Left ventricle myocardium superior (tissue), 1 donor: ENCODE measurements at places on chromosomes 3 and 15. TPM values are rescaled to one million over a fixed set of nuclear protein-coding genes. Genes with fewer than 3 reads are reported as not detected.

Gene SCN11A
- not detected for total RNA-seq

Gene SEMA7A
- 1.3 TPM for total RNA-seq

Gene GRM7
- not detected for total RNA-seq

Gene PLXND1
- 56.6 TPM for total RNA-seq

Gene TNK2
- total RNA-seq: 28.9 TPM

Gene RASGRP1
- total RNA-seq: 0.42 TPM

Gene ANAPC13
- 75.6 TPM for total RNA-seq

Gene PPP1R14D
- not detected for total RNA-seq

Gene B3GALNT1
- 56.3 TPM for total RNA-seq

GRCh38 chr15:66164788-66165187 is 88.8 kb downstream of the MEGF11 start:
- no peak for DNase-seq

- no peak for DNase-seq
Measured at GRCh38 chr3:124730941-124731297, 667 bp downstream of the UMPS start.

DNA sequence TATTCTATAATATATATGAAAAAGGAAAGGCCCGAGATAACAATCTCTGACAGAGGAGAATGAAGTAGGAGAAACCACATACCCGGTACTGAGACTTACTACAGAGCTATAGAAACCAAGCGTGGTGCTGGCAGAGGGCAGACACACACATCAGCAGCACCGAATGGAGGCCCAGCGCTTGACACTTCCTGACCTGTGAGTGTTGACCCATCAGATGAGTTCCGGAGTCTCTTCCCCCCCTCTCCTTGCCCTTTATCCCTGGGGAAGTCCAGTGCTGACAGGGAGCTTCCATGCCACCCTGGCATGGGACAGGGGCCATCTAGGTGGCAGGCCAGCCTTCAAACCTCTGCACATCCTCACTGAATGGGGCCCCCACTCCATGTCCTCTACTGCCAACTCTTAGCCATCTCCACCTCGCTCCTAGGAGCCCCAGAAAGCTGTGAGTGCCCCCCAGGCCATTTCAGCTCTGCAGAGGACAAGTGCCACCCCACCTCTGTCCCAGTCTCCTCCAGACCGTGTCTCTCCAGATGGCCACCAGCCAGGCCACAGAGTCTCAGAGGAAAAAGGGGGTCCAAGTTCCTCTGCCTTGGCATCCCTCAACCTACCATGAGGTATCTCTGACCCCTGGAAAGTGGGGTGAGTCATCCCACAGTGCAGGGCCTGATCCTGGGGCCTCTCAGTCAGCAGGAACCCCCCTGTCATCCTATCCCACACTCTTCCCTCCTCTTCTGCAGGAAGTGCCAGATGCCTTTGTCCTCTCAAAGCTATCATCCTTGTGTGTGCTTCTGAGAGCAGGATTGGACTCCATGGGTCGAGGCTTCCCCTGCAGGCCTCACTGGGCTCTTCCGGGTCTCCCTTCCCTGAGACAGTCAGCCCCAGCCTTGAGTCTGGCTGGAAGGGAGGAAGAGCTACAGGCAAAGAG is 116.5 kb upstream of the ALDH1A3 start:
- DNase-seq: no peak

GRCh38 chr3:169931747-169932520 is 20.6 kb downstream of the SAMD7 start:
- no peak for DNase-seq

DNA sequence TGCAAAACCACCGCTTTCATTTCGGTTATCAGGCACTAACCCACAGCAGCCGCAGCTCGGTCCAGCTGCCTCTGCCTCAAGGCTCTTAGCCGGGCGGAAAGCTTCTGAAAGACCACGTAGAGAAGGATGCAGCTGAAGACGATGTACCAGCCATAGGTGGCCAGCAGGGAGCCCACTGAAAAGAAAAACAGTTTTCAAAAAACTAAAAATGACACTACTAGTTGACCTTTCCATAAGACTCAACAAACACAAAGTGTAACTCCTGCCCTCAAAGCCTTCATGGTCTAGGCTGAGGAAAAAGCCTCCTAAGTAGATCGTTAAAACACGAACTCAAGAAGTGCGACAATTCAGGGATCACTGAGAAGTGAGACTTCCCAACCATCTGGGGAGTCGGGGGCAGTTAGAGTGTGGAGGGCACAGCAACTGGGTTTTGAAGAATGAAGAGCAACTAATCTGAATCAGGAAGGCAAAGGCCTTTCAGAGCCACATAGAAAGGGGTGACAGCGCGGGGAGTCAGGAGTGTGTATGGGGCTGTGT is 716 bp downstream of the SELENOS start:
- DNase-seq: no peak

DNA sequence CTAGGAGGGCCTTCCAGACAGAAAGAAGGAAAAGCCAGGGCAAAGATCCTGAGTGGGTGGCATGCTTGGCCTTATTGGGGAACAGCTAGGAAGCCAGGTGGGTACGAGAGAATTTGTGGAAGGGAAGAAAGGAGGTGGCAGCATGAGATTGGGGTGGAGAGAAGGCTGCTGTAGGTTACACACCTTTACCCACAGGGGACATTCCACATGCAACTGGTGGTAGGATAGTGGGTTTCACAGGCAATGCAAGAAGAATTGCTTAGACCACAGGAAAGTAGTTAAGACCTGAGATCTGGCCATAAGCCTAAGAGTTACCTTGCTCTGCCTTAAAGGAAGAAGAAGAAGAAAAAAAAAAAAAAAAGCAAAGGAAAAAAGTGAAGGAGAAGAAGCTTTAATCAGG is 19.8 kb downstream of the ANP32A start:
- no peak for DNase-seq

DNA sequence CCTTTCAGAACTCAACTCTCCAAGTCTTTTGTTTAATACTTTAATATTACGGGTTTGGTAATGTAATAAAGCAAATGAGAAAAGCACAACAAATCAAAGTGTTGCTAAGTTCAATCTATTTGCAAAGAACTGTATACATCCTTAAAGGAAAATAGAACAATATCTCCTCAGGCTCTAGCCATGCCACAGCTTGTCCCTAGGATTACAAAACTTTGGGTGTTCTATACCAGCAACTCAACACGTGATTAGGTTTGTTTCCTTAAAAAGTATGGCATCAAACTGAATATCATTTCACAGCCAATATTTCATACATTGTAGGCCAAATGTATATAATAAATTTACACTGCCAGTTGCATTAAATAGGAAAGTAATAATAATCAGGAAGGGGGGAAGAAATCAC is 418.6 kb upstream of the MDFIC2 start:
- DNase-seq: no peak

DNA sequence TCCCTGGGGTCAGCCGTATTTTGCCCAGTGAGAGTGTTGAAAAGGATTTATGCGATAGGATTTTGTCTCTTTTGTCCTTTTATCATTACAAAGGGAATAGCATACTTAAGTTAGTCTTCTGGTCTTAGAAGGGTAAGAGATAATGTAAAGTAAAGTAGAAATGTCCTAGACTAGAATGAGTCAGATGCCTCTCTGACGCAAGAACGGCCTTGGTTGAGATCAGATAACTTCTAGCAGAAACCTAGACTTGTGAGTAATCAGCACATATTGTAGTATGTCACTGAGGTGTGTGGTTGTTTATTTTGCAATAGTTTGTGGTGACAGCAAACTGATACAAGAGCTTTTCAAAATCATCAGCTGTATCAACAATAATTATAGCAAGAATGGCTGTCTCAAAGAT is 866.1 kb downstream of the NSUN3 start:
- DNase-seq: no peak

GRCh38 chr15:56982987-56983386 is 64.5 kb downstream of the TCF12 start:
- DNase-seq: no peak

DNA sequence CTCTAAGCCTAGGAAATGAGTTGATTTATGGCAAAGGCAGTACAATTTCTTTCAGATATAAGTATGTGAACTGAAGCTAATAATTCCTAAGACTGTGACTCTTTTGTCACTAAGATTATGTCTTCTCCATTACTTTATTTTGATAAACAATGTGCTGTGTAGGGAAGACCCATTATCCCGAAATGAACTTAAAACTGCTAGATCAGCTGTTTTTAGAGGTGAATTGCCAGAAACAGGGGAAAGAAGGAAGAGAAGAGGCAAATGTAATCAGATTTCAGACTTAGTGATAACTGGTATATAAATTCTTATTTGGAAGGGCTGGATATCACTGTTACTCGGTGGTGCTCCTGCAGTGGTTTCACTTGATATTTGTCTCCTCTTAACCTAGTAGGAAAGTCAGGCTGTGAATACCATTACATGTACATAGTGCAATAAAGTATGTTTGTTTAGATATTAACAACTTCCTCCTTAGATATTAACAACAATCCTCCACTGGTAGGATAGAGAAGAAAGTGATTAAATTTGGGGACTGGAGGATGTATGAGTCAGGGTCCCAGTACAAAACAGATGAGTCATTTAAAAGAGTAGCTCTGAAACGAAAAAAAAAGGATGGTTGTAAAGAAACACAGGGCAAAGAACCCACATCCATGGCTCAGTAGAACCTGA is 338.5 kb upstream of the KCNH8 start:
- DNase-seq: no peak

DNA sequence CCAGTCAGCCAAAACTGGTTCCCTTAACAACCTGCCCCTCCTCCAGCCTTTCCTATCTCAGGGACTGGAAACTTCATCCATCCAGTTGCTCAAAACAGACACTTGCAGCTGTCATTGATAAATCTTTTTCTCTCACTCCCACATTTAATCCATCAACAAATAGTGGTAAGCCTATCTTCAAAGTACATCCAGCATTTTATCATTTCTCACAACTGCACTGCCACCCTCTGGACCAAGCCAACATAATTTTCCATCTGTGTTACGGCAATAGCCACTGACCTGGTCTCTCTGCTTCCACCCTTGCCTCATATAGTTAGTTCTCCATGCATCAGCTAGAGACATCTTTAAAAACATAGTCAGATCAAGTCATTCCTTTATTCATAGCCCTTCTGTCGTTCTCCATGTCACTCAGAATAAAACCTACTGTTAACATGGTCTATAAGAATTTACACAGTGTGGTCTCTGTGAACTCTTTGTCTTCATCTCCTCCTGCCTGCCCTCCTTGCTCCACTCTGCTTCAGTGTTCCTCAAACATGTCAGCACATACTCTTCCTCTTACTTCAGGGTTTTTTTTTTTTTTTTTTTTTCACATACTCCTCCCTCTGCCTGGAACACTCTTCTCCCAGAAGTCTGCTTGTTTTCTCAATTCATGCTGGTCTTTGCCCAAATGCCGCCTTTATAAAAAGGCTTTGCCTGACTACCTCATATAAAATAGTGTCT is 102.5 kb upstream of the COL6A5 start:
- DNase-seq: no peak

DNA sequence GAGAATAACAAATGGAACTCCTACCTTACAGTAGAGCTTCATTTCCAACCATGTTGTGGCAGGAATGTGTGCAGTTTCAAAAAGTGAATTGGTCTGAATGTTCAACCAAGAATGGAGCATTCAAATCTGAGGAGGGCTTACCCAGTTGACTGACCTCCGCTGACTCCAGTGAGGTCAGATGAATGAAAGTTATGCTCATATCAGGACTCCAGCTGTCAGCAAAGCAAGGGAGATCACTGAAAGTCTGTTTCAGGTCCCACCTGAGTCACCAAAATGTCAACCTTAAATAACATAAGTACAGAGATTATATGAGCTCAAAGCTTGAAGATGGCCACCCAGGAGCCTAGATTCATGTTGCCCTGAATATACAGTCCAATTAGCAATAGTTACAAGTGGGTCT is 473.5 kb downstream of the RBMS3 start:
- DNase-seq: no peak

- no peak for DNase-seq
Measured at GRCh38 chr3:87354398-87354797, 78.0 kb upstream of the POU1F1 start.

DNA sequence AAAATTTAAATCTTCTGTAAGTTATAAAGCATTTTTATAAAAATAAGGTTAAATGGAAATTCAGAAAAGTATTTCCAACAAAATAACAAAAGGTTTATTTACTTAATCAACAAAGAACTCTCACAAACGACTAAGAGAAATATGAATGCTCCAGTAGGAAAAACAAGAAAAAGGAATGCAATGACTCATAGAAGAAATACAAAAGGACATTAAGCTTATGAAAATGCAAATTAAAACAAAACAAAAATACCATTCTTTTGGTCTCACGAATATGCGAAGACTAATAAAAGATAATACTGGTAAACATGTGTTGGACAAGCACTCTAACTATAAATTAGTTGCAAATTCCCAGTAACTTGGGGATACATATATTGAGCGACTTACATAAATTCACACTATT is 17.5 kb upstream of the TBC1D5 start:
- DNase-seq: no peak

- DNase-seq: no peak
Measured at GRCh38 chr3:16369885-16370284, 104.9 kb downstream of the OXNAD1 start.

- no peak for DNase-seq
Measured at GRCh38 chr3:148367756-148368155, 329.9 kb upstream of the AGTR1 start.

- no peak for DNase-seq
Measured at GRCh38 chr3:122998856-122999255, 28.7 kb downstream of the SEMA5B start.

DNA sequence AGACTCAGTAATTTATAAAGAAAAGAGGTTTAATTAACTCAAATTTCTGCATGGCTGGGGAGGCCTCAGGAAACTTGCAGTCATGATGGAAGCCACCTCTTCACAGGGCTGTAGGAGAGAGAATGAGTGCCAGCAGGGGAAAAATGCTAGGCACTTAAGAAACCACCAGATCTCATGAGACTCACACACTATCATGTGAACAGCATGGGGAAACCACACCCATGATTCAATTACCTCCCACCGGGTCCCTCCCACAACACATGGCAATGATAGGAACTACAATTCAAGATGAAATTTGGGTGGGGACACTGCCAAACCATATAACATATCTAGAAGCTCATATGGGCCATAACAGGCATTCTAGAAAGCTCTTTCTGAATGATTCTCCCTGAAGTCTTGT is 190.3 kb downstream of the WNT5A start:
- no peak for DNase-seq

DNA sequence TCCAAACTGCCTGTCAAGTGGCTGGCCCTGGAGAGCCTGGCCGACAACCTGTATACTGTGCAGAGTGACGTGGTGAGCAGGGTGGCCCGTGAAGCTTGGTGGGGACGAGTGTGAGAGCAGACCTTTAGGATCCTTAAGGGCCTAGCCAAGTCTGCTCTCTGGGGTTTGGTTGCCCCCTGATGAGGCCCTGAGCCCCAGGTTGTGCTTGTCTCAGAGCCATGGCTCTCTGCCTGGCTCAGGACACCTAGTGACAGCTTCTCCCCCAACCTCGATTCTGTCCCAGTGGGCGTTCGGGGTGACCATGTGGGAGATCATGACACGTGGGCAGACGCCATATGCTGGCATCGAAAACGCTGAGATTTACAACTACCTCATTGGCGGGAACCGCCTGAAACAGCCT is 14.4 kb downstream of the TYRO3 start:
- no peak for DNase-seq

DNA sequence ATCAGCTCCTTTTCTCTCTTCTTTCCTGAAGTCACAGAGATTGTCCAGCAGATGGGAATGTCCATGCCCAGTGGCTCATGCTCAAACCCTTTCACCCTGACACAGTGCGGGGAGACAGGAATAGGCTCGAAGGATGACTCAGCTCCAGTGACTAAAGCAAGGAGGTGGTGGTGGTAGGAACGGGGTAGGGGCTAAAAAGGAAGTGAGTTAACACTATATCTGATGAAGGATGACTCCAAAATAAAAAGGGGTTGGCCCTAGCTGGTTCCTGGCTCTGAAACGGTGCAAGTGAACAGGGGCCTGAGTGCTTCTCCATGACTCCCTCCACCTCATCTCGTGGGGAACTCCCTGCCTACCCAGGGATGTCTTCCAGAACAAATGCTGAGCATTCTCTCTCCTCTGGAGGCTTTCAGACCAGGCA is 167.4 kb upstream of the LPP start:
- no peak for DNase-seq
